Bone marrow (tissue), 2 donors: ENCODE measurements at places on chromosomes 7 and 10.

DNA sequence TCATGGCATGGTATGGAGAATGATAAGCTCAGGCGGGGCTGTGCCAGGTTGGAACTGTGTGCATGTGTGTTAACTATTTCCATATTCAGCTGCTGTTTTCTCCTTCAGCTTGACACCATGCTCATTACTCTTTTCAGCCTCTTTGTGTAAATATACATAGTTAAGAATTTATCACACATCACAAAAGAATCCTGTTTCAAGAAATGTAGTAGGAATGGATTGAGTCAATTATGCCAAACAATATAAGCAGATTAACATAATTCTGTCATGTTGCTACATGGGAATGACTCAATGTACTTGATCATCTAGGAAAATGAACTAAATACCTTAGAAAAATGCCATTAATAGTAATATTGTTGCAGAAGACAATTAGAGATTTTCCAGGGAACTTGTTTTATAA is 687.4 kb downstream of the PARD3 start:
- no peak for DNase-seq

- no peak for DNase-seq
Measured at GRCh38 chr7:73828107-73828803, 2.5 kb upstream of the CLDN4 start.

- DNase-seq = no peak
Measured at GRCh38 chr7:127089146-127089545, 163.6 kb downstream of the GRM8 start.

DNA sequence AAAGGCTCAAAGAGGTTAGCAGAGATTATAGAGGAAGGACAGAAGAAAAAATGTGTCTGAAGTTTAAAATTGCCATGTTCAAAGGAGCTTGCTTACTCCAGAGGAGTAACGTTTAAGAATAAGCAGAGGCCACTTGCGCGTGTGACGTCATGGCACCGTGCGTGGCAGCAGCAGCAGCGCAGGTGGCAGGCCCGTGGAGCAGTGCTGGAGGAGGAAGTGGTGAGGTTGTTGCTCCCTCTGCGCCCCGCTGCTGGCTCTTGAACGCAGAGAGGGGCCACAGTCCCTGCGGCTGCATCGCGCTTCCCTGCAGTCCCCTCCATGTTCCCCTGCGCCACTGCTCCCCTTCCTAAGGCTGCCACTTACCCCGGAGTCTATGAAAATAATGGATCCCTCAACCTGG is 37.5 kb downstream of the GDI2 start:
- DNase-seq = no peak

- no peak for DNase-seq
Measured at GRCh38 chr10:5915451-5915850, 25.4 kb downstream of the FBH1 start.

DNA sequence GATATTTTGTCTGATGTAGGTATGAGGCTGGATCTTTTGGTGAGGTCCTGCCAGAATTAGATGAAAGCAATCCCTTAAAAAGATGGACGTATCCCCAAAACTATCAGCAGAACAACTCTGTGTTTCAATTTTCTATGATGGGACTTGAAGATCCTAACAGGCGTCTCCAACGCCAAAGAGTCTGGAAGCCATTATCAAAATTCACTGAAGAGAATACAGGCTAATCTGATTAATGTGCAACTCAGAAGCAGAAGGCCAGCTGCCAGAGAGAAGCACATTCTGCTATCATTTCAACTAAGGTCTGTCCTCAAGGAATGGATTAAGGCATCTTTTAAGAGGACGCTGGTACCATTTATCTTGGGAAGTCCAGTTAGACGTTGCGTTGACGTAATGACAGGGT is 119.7 kb downstream of the FGFR2 start:
- DNase-seq = no peak

DNA sequence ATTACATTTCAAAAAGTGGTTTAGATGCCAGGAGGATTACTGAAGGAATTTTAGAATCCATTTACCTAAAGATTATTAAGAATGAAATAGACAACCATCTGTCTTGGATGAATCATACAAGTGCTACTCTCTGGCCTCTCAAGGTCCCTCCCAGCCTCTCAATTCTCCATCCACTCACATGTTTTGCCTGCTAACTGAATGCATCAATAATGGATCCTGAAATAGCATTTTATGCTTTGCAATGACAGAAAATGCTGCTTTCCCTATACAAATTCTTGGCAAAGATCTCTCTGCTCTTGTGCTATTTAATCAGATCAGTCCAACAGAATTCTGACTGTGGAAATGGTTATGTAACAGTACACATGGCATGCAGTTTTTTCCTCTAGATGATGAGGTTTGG is 68.1 kb downstream of the HBP1 start:
- DNase-seq = no peak

DNA sequence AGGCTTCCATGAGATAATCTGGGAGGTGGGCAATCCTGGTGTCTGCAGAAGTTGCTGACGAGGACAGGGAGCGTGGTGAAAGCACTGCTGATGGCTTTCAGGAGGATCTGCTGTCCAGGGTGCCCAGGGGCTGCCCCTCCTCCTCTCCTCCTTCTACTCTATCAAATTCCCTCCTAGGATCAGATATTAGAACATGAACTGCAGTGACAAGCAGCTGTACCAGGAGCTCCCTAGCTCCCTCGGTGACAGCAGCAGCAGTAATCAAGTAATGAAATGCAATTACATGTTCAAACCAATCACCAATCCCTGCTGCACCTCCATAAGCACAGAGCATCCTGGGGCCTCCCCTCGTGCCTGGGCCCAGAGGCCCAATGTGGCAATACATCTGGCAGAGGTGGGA is 46.9 kb downstream of the GRID1 start:
- DNase-seq = no peak

DNA sequence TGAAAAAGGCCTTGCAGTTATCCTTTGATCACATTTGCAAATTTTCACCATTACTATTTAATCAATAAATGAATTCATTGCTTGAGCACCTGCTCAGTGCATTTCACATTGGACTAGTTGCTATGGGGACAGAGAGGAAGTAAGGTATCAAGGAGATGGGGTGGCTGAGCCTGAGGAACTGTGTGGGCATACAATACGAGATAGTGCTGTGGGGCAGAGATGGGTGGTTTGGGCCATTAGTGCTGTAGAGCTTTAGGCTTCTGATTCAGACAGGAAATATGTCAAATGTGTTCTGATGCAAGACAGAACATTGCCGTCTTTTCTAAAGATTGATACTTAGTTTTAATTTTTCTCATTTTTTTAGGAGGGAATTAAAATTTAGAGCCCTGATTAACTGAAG is 13.2 kb downstream of the ITGB8 start:
- no peak for DNase-seq

- DNase-seq = no peak
Measured at GRCh38 chr10:102647443-102648268, 3.4 kb downstream of the TRIM8 start.

DNA sequence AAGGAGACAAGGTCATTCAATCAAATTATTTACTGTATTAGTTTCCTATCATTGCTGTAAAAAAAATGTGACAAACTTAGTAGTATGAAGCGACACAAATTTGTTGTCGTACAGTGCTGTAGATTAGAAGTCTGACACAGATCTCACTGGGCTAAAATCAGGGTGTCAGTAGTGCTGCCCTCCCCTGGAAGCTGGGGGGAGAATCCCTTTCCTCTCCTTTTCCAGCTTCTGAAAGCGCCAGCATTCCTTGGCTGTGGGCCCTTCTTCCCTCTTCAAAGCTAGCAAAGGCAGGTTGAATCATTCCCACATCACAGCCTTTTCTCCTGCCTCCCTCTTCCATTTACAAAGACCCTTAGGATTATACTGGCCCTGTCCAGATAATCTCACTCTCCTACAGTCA is 28.0 kb downstream of the VPS41 start:
- DNase-seq = no peak

DNA sequence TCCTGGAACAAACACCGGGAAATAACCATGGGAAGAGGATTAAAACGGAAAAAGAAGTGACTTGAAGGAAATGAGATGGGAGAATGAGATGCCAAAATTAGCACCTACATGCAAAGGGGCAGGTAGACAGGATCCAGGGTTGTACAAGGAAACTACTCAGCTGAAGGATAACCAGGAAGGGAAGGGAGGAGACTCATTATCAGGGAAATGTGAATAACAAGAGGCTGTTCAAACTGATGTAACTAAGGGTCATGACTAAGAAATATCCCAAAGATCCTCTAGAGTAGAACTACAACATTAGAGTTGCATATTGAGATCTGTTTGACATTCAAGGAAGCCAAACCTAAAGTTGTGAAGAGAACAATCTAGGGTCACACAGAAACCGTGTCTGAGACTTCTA is 166.2 kb upstream of the SP8 start:
- DNase-seq = no peak

DNA sequence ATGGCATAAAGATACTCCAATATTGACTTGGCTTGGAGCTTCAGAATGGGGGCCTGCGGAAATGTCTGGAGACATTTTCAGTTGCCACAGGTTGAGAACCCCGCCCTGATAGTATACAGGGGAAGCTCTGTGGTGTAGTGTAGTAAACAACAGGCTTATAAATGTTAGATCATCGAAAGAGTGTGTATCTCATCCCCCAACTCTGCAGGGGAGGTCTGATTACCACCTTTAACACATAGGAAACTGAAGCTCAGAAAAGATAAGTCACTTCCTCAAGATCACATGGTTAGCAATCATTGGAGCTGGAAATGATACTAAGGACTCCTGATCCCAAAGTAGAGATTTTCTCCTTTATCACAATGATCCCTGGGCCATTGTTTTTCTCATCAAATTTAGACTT is 144.5 kb upstream of the BMPER start:
- no peak for DNase-seq

DNA sequence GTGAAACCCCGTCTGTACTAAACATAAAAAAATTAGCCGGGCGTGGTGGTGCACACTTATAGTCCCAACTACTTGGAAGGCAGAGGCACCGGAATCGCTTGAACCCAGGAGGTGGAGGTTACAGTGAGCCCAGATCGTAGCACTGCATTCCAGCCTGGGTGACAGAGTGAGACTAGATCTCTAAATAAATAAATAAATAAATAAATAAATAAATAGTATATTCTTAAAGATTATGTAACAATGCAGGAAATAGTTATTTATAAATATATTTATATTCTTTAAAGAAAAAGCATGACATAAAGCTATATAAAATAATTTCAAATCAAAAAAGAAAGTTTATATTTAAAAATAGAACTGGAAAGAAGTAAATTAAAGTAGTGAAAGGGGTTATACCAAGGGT is 76.4 kb downstream of the MBL2 start:
- DNase-seq = no peak

DNA sequence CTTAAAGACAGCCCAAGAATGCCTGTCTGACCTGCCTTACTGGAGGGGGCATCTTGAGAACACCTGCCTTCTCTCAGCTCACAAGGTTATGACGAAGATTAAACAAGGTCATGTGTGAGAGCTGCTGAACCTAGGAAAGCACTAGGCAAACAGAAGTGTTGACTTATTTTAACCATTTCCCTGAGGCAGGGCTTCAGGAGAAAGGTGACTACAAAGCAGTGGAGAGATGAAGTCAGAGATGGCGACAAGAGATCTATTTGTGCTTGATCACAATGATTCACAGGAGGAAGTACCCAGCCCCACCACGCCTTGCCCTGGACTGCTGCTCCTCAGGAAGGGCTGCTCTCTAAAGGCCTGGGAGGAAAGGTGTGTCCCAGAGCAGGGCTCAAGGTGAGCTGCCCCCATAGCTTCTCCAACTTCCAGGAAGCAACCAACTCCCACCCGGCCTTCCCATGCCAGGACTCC is 27.8 kb downstream of the STN1 start:
- DNase-seq = peak; percentile 47

GRCh38 chr7:45726883-45727282 is 146.0 kb downstream of the CCDC201 start:
- no peak for DNase-seq

DNA sequence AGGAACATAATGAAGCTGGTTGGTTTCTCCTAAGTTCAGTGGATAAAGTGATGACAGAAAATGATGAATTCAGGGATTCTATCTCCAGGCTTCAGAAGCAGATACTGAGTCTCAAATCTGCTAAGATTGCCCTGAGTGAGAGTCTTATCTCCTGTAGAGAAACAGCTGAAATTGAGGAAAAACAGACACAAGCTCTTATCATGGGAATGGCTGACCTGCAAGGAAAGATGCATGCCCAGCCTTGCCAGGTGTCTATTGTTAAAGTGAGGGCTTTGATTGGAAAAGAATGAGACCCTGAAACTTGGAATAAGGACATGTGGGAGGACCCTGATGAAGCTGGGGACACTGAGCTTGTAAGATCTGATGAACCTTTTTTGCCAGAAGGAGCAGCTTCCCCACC is 100.3 kb downstream of the DNAJB9 start:
- DNase-seq = no peak

DNA sequence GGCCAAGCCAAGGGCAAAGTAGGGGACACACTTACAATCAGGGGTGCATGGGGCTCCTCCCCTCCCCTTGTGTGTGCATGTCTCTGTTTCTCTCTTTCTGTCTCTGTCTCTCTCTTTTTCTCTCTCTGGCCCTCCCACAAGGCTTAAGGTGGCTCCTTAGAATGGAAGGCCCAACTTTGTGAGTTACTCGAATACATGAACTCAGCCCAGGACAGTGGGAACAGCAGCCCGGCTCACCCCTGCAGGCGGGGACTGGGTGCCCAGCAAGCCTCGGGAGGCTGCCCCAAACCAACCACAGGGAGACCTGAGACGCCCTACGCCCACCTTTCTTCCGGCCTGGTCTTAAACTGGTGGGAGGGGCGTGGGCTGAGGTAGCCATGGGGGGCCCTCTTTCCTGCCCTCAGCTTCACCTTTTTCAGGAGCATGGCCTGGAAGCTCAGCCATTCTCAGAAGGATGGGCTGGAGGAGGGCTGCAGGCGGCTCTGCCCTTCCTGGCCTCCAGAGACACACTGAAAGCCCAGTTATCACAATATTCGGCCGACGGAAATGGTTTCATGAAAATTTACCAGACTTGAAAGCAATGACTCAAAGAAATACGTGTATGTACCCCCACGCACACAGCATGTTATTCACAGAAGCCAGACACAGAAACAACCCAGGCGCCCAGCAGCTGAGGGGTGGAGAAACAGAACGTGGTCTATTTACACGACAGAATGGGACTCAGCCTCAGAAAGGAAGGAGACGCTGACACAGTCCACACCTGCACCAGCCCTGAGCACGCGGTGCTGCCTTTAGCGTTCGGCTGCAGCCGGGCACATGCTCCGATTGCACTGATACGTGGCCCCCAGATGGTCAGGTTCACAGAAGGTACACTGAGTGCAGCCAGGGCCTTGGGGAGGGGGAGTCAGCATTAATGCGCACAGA is 229.5 kb downstream of the PTPRN2 start:
- no peak for DNase-seq

GRCh38 chr10:74738985-74739567 is 87.3 kb upstream of the KAT6B start:
- no peak for DNase-seq

GRCh38 chr7:117704063-117704462 is 169.2 kb downstream of the CTTNBP2 start:
- DNase-seq = no peak

GRCh38 chr10:16724509-16724908 is 92.7 kb downstream of the RSU1 start:
- DNase-seq = no peak

GRCh38 chr7:129452589-129453231 is 18.5 kb downstream of the STRIP2 start:
- DNase-seq = no peak

- no peak for DNase-seq
Measured at GRCh38 chr7:70352906-70353305, 754.6 kb downstream of the AUTS2 start.

- DNase-seq = no peak
Measured at GRCh38 chr10:46084321-46085165, 38.5 kb upstream of the MSMB start.

GRCh38 chr7:156609010-156609877 is 31.3 kb upstream of the RNF32 start:
- DNase-seq = no peak

GRCh38 chr7:86980223-86980622 is 79.2 kb downstream of the ELAPOR2 start:
- DNase-seq = no peak
